ENCODE measurements at places on chromosomes 12 and 14.
A peak's percentile ranks its signal among the peaks of the same experiment; 100 is the strongest.

GRCh38 chr14:102554821-102555819 is 37.3 kb upstream of the RCOR1 start:
- peak; percentile 35 for DNase-seq

DNA sequence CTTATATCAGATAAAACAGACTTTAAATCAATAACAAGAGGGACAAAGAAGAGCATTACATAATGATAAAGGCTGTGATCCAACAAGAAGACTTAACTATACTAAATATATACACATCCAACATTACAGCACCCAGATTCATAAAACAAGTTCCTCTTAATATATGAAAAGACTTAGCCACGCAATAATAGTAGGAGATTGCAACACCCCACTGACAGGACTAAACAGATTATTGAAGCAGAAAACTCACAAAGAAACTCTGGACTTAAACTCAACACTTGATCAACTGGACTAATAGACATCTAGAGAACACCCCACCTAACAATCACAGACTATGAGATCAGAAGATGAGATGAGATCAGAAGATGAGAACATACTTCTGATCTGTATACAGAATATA is 5.7 kb upstream of the CLEC14A start:
- no peak for DNase-seq

GRCh38 chr12:43011383-43011926 is 421.9 kb upstream of the PRICKLE1 start:
- DNase-seq = no peak

GRCh38 chr12:85244561-85244960 is 35.5 kb upstream of the ALX1 start:
- DNase-seq = no peak

DNA sequence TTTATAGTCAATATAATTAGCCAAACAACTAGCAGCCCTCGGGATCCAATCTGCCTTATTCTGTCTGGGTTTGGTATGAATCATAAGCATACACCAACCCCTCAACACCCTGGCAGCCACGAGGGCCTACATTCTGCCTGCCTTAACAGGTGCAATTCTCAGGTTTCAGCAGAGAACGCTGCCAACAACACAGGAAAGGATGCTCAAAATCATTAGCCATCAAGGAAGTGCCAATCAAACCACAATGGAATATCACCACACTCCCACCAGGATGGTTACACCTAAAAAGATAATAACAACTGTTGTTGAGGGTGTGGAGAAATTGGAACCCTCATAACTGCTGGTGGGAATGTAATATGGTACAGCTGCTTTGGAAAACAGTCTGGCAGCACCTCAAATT is 122.8 kb downstream of the TTC7B start:
- DNase-seq = no peak

GRCh38 chr14:95313707-95314106 is 6.0 kb downstream of the CLMN start:
- no peak for DNase-seq

DNA sequence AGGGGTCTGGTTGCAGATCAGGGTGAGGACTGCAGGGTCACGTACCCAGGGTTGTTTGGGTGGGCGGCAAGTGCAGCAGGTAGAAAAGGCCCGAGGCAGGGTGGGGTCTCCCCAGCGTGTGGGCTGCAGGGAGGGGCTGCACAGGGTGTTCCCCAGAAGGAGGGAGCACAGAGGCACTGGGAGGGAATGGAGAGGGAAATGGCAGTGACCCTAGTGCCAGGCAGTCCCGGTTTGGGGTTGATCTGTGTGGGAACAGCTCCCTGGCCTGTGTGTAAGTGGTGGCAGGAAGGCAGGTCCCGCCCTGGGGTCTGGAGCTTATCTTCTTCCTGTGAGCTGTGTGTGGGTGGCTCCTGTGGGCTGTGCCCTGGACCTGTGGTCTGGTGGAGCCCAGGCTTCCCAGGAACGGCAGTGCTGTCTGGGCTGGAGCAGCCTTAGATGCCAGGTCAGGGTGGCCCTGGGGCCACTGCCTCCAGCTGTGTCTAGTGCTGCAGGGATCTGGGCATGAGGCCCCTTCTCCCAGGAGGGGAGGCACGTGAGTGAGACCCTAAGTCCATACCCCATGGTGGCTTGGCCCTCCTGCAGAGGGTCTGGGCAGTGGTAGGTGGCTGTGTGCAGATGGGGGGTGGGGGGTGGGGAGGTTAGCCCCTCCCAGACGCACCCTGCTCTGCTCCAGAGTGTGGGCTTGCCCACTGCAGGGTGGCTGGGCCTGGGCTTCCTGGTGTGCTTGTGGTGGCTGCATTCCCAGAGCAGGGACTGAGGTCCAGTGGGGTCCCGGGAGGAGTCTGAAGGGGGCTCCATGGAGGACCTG is 363.5 kb downstream of the TMEM121 start:
- DNase-seq = no peak

- DNase-seq = no peak
Measured at GRCh38 chr14:87102811-87103378, 890.1 kb downstream of the GALC start.

DNA sequence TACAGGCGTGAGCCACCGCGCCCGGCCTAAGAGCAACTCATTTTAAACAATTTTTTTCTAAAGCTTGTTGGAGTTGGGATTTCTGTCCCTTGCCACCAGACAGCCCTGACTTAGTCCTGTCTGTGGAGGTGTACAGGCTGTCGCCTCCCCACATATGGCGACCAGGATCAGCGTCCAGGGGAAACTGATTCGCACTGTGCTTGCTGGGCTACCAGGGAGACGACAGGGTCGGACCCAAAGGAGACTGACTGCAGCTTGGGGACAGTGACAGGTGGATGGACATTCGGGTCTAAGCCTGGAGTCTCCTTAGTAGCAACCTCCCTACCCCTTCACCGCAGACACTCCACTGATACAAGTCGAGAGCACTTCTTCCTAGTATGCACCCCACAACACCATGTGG is 40.3 kb downstream of the TRAFD1 start:
- DNase-seq = no peak

DNA sequence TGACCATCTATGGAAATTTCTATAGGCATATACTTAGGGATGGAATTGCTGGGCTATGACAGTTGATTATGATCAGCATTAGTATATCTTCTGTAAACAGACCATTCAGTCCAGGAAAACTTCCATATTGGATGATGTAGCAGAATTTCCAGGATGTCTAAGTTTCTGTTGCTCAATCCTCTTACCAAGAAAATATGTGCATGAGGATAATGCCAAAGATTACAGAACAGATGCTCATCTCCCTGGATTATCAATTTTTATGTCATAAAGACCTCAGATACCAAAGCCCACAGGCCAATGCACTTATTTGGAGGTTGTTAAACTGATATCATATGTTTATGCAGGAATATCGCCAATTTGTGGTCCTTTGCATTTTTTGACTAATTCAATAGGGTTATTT is 354.4 kb upstream of the FLRT2 start:
- DNase-seq = no peak

GRCh38 chr12:8780389-8780788 is 42.0 kb upstream of the A2ML1 start:
- DNase-seq = no peak

DNA sequence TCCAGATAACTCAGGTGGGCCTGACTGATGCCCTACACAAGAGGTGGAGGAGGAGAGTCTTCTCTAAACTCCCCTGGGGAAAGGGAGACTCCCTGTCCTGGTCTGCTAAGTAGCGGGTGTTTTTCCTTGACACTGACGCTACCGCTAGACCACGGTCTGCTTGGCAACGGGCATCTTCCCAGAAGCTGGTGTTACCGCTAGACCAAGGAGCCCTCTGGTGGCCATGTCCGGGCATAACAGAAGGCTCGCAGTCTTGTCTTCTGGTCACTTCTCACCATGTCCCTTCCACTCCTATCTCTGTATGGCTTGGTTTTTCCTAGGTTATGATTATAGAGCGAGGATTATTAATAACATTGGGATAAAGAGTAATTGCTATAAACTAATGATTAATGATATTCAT is 965.5 kb downstream of the TMEM121 start:
- no peak for DNase-seq

DNA sequence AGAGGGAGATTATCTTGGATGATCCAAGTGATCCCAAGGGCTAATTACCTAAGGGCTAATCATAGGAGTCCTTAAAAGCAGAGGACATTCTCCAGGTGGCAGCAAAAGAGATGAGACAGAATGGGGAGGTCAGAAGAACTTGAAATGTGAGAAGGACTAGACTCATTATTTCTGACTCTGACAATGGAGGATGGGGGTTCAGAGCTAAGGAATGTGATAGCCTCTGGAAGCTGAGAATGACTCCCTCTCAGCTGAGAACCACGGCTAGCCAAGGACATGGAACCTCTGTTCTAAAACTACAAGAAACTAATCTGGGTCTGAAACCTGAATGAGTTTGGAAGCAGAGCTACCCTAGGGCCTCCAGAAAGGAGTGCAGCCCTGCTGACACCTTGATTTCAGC is 35.6 kb upstream of the ANKS1B start:
- DNase-seq = no peak

- no peak for DNase-seq
Measured at GRCh38 chr12:112219195-112219594, 93.8 kb downstream of the TRAFD1 start.

DNA sequence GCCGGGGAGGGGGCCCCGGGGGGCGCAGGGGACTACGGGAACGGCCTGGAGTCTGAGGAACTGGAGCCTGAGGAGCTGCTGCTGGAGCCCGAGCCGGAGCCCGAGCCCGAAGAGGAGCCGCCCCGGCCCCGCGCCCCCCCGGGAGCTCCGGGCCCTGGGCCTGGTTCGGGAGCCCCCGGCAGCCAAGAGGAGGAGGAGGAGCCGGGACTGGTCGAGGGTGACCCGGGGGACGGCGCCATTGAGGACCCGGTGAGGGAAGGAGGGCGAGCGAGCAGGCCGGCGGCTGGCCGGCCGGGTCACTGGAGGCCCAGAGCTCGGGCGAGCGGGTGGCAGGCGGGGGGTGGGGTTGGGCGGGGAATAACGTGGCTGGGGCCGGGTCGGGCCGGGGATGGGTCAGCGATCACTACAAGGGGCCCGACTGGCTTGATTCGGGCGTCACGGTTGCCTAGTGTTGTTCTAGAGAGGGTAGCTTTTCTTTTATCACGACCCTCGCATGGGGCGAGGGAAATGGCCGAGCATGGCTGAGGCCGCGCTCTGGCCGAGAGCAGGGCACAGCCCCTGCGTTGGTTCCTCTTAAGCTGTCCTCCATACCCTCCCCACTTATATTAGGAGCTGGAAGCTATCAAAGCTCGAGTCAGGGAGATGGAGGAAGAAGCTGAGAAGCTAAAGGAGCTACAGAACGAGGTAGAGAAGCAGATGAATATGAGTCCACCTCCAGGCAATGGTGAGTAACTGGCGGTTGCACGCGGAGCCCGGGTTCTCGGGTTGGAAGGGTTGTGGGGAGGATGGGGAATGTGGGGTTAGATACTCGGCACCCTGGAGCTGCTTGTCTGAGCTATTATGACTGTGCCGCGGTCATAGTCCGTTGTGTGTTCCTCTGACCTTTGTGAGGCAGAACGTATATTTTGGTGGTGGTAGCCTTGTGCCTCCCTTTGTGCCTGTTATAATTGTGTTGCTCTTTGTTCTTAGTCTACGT is 603 bp downstream of the PABPN1 start:
- DNase-seq = peak; percentile 23

GRCh38 chr12:132379576-132379975 is 50.2 kb upstream of the GALNT9 start:
- DNase-seq = no peak

DNA sequence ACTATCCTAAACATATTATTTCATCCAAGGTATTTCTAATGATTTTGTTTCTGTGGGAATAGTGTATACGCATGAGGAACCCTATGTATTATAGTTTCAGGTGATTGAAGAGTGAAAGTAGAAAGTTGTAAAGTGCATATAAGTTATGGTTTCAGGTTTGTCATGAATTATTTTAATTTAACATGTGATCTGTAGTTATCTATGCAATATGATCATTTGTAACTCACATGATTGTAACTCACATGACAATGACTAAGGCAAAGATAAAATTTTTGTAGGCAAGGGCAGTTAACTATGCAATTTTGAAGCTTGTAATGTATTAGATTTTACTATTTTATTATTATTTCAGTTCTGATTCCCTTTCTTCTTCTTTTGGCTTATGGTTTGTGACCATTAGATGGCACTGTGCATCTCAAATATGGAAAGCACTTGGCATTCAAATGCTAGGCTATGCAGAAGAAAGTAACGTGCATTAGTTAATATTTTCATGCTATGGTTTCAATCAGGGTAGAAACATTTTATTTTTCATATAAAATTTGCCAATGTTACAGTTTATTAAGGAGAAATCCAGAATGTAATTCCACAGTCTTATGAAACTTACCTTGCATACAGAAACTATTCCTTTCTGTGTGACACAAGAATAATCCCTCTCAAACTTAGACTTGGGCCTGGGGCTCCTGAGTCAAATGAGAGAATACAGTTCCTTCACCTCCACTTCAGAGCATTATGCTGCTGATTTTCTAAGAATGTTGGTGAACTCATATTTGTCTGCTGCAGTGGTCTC is 15.8 kb upstream of the TMEM30B start:
- DNase-seq = no peak

DNA sequence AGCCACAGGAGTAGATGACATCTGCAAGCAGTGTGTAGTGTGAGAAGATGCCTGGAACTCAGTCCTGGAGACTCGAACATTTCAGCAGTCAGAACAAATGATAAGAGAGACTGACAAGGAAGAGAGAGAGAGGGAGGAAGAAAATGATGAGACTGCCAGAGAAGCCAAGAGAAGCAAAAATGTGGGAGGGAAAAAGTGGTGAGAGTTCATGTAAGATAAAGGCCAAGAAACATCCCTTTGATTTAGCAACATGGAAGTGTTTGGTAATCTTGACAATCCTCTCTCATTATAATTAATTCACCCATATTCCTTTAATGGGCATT is 42.6 kb downstream of the LIMA1 start:
- no peak for DNase-seq

DNA sequence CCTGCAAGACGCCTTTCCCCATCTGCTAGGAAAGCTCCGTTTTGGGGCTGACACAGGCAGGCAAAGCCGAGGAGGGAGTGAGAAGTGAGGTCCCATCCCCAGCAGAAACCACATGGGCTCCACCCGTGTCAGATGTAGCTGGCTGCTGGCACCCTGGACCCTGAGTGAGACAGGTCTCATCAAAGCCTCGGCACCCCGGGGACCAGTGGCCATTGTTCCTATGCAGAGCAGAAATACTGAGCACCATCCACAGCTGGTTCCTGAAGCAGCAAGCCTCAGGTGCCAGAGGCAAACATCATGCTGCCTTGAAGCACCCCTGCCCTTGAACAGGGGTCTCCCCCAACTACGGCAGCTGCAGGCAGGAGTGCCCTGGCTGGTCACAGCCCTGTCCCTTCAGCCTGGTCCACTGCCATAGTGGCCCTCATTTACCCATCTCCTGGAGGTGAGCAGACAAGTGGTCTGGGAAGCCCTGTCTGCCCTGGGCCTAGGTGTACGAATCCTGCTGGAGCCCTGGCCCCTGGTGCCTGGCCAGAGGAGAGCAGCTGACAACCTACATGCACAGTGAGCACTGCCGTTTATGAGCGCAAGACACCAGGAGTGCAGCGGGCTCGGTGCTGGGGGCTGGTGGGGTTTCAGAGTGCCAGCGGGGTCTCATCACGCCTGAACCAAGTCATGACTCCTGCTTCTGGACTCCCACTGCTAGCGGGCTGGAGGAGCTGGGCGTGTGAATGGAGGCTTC is 289.8 kb upstream of the RTL1 start:
- DNase-seq = no peak

All from central memory CD8-positive, alpha-beta T cell (primary cell).